ENCODE measurements at places on chromosomes 12 and 14.

GRCh38 chr12:104183443-104183842 is 32.1 kb upstream of the TXNRD1 start:
- no peak for DNase-seq

DNA sequence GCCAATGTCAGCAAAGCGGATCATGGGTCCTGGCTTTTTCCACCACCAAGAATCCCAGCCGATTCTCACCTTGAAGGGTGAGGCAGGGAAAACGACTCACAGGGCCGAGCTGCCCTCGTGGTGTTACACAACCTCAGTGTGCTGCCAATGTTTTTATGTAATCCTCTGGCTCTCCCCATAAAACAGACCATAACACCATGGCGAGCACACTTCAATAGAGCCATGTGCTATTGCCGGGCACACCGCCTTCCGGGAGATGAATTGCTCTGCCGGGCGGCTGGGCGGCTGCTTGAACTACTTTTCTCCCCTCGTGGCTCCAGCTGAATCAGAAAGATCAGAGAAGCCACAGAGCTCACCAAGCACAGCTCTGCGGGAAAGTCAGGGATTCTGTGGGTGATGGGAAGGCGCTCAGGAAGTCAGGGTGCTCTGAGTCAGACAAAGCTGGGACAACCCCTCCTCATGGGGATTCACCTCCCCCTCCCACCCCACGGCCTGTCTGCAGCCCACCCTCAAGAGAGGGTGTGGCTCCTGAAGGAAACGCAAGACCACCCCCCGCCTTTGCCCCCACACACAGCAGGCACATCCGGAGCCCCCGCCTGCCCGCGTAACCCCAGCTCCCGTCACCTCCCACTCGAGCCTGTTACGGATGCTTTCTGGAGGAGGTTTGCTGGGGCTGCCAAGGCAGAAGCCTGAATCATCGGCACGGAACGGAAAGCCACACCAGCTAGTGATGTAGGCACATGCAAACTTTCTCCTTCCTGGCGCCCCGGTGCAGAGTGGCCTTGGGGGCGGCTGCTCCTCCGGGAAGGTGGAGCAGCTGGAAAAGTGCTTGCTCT is 1.8 kb downstream of the GALNT9 start:
- DNase-seq = peak; percentile 66

GRCh38 chr12:124856132-124856841 is 7.4 kb downstream of the SCARB1 start:
- no peak for DNase-seq

- DNase-seq = no peak
These were observed 1.1 kb downstream of the PPFIBP1 start for GRCh38 chr12:27524839-27525753.

GRCh38 chr14:64474041-64474440 is 8.7 kb downstream of the AKAP5 start:
- no peak for DNase-seq

DNA sequence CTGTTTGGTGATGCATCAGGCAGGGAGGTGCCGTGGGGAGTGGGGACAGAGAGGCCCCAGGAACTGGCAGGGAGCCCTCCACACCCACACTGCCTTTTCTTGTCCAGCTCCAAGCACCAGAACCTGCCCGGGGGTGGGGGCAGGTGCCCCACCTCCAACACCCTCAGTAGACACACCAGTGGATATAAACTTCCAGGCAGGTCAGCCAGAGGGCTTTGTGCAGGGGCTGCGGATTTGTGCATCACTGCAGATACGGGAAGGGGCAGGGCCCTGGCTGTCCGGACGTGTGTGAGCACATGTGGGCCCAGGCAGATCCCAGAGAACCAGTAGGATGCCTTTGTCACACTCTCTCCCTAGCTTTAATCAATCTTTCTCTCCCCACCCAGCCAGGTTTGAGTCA is 1.3 kb upstream of the TGM1 start:
- no peak for DNase-seq

DNA sequence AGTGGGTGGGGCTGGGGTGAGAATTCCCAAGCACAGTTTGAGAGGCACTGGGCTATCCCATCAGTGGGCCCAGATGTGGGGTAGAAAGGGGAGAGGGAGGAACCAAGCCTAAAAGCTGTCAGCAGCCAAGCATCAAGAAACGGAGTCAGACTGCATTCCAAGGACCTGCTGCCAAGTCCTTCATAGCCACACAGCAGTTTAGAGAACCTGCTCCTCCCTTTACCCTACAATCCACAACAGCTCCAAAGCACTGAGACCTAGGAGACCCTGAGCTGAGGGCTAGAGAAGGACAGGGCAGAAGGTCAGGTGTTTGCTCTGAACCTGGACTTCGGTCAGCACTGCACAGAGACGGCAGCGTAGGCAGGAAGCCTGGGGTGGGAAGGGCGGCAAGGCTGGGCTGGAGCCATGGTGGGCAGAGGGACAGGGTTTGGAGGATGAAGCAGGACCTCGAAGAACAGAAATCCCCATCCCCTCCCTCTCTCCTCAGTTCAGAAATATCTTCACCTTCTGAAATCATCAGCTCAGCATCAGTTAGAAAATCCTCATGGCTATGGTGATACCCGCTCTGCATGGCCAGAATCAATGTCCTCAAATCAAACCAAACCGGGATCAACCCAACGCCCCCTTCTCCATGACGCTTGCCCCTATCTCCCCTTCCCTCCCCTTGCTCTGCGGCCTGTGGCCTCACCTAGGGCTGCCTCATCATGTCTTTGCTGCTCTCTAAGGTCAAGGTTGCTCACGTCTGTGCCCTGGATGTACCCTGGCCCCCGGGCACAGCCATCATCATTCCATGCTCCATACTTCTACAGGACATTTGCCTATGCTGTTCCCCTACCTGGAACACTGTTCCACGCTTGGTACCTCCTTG is 12.9 kb upstream of the SERPINA4 start:
- no peak for DNase-seq

DNA sequence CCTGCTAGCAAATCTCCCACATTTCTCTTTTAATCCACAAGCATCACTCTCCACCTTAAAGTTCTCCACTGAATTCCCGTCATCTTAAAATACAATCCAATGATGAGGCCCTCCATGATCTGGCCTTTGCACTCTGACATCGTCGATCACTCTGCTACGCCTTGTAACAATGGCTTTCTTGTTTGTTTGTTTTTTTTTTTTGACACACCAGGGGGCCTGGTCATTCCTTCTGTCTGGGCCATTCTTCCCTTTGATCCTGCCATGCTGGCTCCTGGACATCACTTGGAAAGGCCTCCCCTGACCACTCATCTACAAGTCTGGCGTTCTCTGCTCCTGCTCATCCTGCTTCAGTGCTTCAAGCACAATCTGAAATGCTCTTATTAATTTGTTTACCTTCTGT is 233.5 kb downstream of the PPM1H start:
- no peak for DNase-seq

DNA sequence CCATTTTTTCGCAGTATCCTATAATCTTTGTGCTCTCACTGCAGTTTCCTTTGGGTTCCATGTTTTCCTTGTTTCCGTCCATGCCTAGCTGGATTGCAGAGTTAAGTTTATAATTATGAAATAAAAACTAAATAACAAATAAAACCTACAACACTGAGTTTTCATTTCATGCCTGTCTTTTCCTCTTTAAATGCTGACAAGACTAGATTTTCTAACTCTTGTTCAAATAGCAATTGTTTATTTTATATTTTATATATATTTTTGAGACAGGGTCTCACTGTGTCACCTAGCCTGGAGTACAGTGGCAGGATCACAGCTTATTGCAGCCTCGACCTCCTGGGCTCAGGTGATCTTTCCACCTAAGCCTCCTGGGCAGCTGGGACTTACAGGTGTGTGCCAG is 5.3 kb upstream of the GEMIN2 start:
- no peak for DNase-seq

- no peak for DNase-seq
These were observed 463.6 kb downstream of the TMEM117 start for GRCh38 chr12:44299524-44299923.

DNA sequence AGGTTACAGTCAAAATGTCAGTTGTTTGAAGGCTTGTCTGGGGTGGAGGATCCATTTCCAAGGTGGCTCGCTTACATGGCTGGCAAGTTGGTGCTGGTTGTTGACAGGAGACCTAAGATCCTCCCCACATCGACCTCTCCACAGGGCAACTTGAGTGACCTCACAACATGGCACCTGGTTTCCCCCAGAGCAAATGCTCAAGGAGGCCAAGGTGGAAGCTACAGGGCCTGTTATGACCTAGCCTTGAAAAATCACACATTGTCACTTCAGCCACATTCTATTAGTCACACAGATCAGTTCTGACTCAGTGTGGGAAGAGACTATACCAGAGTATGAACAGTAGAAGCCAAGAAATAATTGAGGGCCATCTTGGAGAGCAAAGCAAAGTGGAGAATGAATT is 11.3 kb upstream of the GNG2 start:
- no peak for DNase-seq

- no peak for DNase-seq
These were observed 52.0 kb downstream of the CRACR2A start for GRCh38 chr12:3700861-3701260.

DNA sequence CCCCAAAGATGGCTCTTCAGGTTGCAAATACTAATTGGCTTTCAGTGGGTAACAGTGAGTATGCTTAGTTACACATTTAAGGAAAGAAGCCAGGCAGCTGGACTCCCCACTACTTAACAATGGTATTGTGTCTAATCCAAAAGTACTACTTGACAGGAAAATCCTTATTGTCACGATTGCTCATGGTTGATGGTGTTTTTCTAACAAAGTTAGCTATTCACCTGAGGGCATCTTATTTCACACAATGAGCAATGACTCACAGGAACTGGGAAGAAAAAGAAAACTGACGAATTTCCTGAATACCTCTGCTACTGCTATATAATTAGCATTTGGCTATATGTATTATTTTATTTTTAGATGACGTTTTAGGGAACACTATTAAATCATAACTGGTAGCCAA is 33.4 kb upstream of the ALG10 start:
- no peak for DNase-seq

DNA sequence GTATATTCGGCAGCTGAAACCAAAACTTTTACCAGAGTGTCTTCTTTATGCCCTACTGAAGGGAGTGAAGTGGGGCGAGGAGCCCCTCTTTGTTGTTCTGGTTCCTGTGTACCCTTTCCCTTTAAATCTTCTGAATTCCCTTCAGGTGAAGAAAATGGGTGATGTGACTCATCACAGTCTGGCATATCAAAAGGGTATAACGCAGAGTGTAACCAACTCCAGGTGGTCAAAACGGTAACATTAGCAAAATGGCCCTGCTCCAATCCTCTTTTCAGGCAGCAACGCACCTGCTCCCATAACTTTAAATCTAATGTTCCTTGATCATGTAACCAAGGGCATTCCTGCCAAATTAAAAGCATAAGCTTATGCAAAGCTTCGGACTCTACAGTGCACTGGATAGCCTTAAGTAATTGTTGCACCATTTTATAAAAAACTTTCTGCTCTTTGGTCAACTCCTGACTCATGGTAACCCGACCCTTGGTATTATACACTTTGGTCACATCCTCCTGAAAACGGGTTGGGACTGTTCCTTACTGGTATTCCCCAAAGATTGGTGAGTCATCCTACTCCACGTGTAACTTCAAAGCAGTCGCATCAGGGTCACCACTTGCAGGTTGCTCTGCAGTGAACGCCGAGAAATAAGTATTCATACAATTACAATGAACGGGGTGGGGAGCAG is 83.1 kb downstream of the KCNMB4 start:
- no peak for DNase-seq

DNA sequence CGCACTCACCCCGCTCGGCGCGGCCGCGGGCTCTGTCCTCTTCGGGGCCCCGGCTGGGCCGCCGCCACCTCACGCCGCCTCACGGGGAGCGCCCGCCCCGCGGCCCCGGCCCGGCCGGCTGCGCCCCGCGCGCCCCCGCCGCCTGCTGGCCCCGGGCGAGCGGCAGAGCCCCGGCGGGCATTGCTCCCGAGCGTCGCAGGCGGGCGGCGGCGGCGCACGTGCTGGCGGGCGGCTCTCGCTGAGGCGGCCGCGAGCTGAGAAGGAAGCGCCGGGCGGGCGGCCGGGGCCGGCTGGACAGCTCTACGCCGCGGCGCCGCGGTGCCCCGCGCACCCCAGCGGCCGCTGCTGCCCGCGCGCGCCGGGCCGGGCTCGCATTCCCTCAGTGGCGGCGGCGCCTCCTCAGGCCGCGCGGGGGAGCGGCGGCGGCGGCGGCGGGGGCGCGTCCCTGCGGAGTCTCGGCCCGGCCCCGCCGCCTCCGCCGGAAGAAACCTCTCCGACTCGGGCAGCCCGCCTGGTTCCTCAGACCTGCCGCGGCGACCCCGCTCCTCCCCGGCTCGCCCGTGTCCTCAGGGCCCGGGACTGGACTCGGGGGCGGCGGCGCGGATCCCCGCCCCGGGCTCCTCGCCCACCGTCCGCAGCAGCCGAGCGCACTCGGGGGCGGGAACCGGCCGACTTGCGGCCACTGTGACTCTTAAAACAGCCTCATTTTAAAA is at the start of gene PITPNM2:
TSS of gene PITPNM2 (minus strand) at position 347 of the 713 bp plus-strand sequence. CDS start 116,500 bp downstream, outside the sequence.
- peak; percentile 51 for DNase-seq

DNA sequence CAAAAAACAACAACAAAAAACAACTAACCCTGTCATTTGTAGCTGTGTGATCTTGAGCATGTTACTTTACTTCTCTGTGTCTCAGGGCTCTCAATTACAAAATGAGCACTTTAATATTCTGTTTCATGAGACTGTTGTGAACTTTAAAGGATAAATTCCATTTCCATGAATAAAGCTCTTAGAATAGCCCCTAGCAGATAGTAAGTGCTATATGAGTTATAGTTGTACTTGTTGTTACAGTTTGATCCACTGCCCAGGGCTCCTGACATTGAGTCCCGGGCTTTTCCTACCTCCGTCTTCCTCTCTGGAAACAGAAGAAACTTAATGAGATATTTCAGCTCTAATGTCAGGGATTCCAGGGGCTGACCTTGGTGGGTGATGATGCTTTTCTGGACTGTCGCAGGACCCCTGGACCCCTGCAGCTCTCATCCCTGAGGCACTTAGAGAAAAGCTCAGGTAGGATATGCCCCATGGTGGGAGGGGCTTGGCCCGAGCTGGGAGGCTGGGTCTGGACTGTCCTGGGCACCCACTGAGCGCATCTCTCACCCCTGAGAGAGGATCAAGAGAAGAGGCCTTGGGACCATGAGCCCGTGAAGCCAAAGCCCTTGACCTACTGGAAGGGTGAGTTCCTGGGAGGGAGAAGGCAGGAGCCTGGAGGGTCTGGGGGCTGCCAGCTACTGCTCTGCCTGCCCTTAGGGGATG is 5.1 kb downstream of the P3H3 start:
- no peak for DNase-seq

GRCh38 chr14:44030831-44031383 is 476.2 kb downstream of the FSCB start:
- DNase-seq = no peak

DNA sequence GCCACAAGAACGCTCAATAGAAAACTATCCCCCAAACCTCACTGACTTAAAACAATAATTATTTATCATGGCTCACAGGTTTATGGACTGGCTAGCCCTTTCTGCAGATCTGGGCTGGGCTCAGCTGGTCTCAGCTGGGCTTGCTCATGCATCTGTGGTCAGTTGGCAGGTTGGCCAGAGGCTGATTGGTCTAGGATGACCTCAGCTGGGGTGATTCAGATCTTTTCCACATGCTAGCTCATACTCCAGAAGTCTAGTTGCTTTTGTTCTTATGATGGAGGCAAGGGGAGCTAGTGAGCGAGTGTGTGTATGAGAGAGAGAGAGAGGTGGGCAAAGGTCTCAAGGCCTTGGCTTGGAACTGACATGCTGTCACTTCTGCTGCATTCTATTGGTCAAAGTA is 181.2 kb upstream of the NRXN3 start:
- no peak for DNase-seq

Data from GDM1 (cell line).